ENCODE measurements at places on chromosomes 1 and 21.

DNA sequence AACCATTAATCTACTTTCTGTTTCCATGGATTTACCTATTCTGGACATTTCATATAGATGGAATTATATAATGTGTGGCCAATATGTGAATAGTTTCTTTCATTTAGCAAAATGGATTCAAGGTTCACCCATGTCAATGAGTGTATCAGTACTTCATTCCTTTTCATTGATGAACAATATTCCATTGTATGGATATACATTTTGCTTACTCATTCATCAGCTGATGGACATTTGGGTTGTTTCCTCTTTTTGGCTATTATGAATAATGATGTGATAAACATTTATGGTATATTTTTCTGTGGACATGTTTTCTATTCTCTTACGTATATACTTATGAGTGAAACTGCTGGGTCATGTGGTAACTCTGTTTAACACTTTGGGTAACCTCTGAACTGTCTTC lies 97.8 kb downstream of the SCMH1 start:
- no peak for DNase-seq

DNA sequence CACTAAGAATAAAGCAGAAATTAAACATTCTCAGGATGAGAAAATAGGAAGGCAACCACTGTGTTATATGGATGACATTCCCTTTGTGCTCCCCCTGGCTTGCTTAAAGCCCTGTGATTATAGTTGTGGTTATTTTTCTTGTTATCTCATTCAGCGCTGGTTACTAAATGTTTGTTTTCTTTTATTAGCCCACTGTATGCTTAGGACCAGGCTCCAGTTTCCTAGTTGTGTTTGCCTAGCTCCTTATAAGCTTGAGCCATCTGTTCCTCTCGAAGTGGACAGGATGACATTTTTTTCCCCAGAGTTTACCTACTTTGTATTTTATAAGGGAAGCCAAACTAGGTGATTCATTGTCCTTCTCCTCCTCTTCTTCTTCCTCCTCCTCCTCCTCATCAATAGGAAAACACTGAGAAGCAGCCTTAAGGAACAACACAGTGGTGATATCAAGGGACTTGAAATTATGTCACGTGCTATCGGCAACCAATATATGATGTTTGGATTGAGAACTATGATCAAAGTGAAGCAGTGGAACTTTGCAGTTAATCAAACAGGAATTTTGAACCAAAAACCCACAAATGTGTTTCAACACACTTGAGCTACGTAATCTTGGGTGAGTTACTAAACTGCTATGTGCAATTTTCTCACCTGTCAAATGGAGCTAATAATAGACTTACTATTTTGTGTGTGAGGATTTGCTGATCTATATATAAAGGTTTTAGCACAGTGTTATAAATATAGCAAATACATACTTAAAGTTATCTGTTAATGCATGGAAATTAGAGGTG lies 35.1 kb upstream of the RGS7 start:
- peak; percentile 63 for DNase-seq

GRCh38 chr21:29102791-29103257 lies 27.6 kb upstream of the MAP3K7CL start:
- no peak for DNase-seq

GRCh38 chr1:48044311-48044710 lies 47.1 kb upstream of the TRABD2B start:
- no peak for DNase-seq

DNA sequence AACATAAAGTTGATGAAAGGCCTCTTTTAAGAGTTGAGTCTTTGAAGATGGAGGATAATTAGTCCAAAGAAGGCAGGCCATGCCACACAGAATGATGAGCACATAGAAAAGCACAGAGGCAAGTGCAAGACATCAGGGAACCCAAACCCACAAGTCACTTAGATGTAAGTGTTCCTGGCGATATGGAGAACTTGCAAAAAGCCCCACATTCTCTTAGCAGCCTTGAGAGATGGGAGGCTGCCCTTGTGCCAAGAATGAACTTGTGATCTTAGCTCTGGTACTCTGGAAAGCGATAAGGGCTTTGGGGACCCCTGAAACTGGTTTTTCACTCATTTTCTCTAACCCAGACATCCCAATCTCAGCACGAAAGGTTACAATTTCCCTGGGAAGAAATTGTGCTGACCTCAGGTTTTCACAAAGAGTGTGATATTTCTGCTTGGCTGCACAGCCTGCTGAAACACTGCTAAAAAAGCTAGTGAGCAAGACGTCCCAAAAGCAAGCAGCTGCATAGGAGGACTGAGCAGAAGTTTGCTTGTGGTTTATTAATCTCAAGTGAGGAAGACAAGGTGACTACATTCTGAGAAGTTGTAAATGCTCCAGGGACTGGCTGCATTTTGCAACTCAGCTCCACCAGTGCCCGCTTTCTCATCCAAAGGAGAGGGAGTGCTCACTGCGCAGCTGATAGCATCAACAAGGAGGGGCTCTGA lies 496.9 kb upstream of the CAMK1G start:
- no peak for DNase-seq

DNA sequence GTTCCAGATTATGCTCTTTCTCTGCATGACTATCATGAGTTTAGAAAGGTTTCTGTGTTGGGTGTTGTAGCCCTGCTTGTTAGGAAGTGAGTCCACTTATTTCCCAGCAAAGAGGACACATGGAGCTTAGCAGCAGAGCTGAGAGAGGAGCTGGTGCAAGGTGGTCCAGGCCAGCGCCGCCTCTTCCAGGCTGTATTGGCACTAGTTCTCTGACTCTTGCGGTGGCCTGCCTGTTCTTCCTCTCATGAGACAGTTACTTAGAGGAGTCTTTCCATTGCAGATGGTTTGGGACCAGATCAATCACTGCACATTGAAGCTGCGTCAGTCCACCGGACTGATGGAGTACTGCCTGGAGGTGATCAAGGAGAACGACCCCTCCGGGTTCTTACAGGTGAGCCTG lies 38.0 kb downstream of the TRIM67 start:
- no peak for DNase-seq

DNA sequence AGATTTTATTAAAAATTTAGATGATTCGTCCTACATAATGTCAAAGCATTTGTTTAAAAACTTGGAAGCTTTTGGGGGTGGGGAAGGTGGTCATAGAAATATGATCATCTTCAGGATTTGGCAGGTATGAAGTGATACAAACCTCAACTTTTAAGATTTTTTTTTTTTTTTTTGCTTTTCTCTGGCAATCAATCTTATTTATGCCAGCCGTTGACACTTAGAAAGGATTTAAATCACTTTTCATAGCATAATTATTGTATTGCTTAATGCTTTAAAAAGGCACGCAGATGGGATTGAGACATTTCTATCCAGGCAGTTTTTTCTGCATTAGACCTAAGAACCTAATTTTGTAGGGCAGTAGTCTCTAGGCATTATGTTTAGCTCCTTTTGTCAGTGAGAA lies 19.7 kb downstream of the MRPS6 start:
- no peak for DNase-seq

Data from SHP77 (cell line).